Keratinocyte (primary cell): ENCODE measurements at places on chromosomes 6 and 20. TPM values are rescaled to one million over a fixed set of nuclear protein-coding genes. Genes with fewer than 3 reads are reported as not detected.

The IP6K3 gene
- polyA plus RNA-seq: 0.05 TPM in 1 of 3 replicates, not detected in the others

The ADGB gene
- polyA plus RNA-seq: not detected in 3 replicates

DNA sequence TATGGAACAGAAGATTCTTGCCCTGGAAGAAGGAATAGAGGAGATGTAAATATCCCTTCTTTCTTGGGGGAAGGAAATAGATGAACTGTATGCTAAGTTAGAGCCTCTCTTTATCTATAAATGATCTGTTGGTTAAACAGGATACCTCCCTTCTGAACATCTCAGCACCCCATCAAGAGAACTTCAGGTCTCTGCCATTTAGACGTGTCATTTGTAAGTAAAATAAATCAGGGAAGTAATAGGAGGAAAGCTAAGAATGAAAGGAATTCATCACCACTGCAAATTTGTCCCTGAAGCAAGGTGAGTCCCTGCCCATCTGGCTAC, 42.5 kb upstream of the TNFAIP3 start:
- H3K4me3 ChIP-seq: peak overlapping the region; percentile 11
- H3K27ac ChIP-seq: peak overlapping the region; percentile 95
- peaks cover 50% of the 10 kb centered on the region for H3K4me1 ChIP-seq
- no peaks in the 10 kb centered on the region for H3K27me3 ChIP-seq
- no peak for DNase-seq

- H3K27me3 ChIP-seq: no peaks in the 10 kb centered on the region
- no peak for DNase-seq
- H3K4me1 ChIP-seq: peaks cover 17% of the 10 kb centered on the region
- no peak overlapping the region for H3K4me3 ChIP-seq
- no peak overlapping the region for H3K27ac ChIP-seq
Observed at GRCh38 chr20:58401162-58401561, 12.1 kb downstream of the VAPB start.

The HLA-DRB1 gene
- polyA plus RNA-seq: 0.12 to 0.54 TPM (median 0.31 TPM) in 3 replicates

DNA sequence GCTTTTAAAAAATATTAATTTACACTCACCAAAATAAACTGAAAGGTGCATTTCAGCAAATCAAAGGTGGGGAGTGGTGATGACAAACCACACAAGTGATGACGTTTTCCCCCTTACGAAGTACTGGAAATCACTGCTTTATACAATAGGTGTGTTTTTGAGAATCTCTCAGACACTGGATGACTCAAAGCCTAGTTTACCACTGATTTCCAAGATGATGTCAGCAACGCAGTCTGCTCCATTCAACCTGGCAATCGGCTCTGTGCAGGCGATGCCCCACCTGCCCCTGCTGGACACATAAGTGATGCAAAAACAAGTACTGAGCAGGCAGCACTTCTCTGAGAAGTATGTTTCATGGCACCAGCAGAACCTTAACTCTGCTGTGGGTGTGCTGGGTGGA, 114.4 kb downstream of the SOD2 start:
- no peaks in the 10 kb centered on the region for H3K36me3 ChIP-seq
- H3K27me3 ChIP-seq: no peaks in the 10 kb centered on the region
- H3K4me3 ChIP-seq: no peak overlapping the region

- H3K36me3 ChIP-seq: no peaks in the 10 kb centered on the region
- no peak for DNase-seq
- H3K27me3 ChIP-seq: no peaks in the 10 kb centered on the region
- H3K4me1 ChIP-seq: no peaks in the 10 kb centered on the region
Observed at GRCh38 chr20:50001784-50002311, 19.1 kb downstream of the SNAI1 start.

GRCh38 chr20:59018817-59019216, 412 bp upstream of the TUBB1 start:
- peaks cover 26% of the 10 kb centered on the region for H3K4me1 ChIP-seq
- no peak overlapping the region for H3K27ac ChIP-seq
- H3K36me3 ChIP-seq: peaks cover 8% of the 10 kb centered on the region
- no peaks in the 10 kb centered on the region for H3K27me3 ChIP-seq
- DNase-seq: no peak

The RSPO3 gene
- polyA plus RNA-seq: not detected in 3 replicates

- H3K27me3 ChIP-seq: no peaks in the 10 kb centered on the region
- peaks cover 29% of the 10 kb centered on the region for H3K4me1 ChIP-seq
- peak overlapping the region; percentile 66 for H3K4me3 ChIP-seq
- DNase-seq: no peak
Observed at GRCh38 chr6:151390851-151391470, 398 bp downstream of the ZBTB2 start.

DNA sequence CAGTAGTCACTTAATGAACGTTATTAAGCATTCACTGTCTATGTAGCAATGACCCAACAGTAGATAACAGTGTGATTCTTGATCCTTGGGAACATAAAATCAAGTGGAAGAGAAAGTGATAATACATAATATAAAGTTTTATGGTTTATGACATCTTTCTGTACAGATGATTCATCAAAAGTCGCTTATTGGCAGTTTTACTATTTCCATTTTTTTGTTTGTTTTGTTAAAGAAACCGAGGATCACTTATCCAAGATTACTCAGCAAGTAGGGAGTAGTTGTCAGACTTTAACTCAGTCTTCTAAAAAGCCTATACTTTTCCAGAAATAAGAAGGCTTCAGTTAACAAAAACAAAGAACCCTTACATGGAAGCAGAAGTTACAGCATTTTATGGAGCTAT, 260.8 kb downstream of the ZFAND3 start:
- H3K4me3 ChIP-seq: no peak overlapping the region
- no peaks in the 10 kb centered on the region for H3K27me3 ChIP-seq
- H3K4me1 ChIP-seq: peaks cover 3% of the 10 kb centered on the region
- peaks cover 7% of the 10 kb centered on the region for H3K36me3 ChIP-seq
